ENCODE measurements at places on chromosomes 4 and X.

DNA sequence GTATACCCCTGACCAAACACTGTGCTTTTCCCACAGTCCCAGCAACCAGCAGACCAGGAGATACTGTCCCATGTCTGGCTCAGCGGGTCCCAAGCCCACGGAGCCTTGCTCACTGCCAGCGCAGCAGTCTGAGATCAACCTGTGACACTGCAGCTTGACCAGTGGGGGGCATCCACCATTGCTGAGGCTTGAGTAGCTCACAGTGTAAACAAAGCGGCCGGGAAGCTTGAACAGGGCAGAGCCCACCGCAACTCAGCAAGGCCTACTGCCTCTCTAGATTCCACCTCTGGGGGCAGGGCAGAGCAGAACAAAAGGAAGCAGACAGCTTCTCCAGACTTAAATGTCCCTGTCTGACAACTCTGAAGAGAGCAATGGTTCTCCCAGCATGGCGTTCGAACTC lies 58.1 kb downstream of the SLC10A6 start:
- no peak for DNase-seq

DNA sequence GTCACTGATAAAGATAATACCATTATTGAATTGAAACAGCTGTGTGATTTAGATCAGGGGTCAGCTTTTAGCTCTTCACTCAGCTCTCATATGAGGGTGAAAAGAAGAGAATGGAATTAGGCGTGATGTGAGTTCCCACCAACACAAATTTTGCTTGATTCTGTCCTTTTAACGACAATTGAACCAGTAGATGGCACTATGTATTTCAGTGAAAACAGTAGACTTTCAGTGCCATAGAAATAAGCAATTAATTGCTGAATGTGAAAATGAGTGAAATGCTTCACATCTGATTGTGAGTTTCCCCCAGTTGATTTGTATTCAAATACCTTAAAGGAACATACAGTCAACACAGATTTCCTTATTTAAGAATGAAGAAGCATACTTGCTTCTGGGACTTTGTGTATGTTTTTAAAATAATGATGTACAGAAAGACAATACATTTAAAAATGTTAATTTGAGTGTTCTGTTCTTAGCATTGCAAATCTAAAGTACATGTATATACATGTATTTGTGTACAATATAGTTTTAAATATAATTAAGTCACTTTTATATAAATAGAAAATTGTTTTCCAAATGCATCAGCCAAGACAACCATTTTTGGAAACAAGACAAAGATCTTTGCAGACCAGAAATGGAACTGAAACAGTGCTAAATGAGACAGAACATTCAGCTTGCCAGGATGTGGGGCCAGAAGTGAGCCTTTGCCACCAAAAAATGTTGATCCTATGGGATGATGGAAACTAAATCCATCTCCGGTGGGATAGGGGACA lies 178.8 kb downstream of the SNCA start:
- DNase-seq: peak; percentile 55

- DNase-seq: no peak
These were observed 140.1 kb downstream of the BTC start for GRCh38 chr4:74654230-74654681.

DNA sequence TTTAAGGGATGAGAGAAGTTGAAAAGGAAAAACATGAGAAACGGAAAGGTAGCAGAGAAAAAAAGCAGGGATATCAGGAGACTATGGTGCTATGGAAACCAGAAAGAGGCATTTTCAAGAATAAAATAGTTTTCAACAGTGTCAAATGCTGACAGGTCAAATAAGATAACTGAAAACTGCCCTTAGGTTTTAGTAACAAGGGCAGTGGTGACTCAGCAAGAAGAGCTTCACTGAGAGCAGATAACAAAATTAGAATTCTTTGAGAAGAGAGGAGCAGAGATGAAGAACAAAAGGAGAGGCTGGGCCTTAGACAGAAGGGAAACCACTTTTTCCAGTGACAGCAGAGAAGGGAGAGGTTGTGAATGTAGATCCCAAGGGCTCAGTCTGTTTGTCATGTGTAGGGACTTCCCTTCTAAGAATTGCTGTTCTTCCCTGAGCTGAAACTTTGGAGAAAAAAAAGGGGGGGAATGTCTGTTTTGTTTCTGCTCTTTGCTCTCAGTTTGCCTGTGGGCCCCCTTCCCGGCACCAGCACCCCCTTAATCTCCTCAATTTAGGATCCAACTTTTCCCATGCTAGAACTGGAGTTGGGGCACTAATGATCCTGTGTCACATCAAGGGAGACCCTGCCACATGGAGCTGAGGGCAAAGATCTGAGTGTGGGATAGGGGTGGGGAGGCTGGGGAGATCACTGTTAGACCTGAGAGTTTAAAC lies 26.8 kb upstream of the MAGEA10 start:
- no peak for DNase-seq

- no peak for DNase-seq
These were observed 99.6 kb downstream of the PCDH18 start for GRCh38 chr4:137432446-137433311.

DNA sequence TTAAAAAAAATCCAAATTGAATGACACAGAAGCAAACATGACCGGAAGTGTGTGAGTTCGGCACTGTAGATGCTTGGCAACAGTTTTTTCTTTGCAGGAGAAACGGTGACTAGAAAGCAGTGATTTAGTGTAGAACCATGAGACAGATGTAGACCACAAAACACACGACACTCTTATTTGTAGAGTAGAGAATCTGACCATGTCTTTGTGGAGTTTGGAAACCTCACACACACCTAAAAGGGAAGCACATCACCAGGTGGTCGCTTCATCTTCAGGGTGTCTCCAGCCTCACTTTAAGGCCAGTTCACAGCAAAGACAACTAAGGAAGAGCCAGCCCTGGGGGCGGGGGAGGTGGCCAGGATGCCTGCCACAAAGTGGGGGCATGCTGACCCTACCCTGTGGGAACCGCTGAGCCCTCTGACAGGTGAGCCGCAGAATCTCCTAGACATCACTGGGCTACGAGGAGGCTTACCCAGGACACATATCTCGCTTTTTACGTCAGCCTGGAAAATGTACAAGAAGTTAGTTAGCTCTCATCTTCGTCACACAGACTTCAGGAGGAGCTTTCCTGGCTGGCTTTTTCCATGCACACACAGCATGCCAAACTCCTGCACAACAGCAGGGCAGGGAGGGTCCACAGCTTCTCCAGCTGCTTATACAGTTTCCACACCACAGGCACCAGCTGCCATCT lies 64.4 kb upstream of the PDLIM3 start:
- DNase-seq: no peak

DNA sequence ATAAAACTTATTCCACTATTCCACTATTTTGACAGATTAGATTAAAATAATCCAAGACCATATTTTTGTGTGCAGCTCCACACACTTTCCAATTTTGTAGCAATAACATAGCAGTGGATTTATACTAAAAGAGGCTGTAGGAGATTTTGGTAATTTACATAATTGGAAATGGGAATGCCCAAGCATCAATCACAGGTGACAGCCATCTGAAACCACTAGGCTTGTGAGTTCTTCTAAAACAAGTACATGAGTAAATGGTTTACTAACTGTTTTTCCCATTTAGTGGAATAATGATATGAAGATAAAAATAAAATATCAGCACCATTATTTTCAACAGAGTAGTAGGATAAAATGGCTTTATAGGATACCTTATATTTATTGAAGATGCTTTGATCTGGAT lies 4.4 kb downstream of the ANK2 start:
- no peak for DNase-seq

DNA sequence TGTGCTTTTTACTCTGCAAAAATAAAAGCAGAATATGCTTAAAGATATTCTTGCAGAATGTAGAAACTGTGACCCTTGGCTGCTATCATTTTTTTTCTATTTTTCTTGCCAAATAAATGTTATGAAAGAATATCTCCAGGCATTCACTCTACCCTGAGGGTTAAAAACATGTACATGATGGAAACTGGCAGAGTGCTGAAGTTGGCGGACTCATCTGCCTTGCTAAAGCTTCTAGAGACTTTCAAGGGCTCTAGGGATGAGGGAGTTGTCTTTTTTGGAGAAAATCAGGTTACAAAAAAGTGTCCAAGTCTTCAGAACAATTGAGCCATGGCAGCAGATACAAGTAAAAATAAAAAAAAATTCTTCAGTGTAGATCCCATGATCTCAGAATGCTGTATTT lies 40.5 kb upstream of the NRK start:
- no peak for DNase-seq

GRCh38 chr4:110041735-110042134 lies 129.1 kb downstream of the EGF start:
- DNase-seq: no peak

DNA sequence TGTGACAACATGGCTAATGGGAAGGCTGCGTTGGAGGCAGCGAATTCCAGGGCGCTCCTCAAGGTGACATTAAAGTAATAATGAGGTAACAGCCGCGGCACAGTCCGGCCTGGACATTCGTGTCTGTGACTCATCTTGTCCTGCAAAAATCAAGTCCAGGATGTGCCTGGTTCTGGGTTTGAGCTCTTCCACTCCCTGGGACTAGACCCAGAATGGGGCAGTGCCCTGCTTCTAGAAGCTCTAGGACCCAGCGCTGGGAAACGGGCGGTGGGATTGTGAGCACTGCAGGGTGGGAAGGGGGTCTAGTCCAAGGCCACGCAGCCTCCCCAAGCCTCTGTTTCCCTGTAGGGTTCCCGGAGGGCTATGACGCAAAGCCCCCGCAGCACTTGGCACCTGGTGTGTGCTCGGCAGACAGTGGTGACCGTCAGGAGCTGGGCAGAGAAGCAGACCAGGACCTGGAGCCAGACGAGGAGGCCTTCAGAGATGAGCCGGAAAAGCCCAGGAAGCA lies 34.9 kb downstream of the HMX1 start:
- DNase-seq: no peak

DNA sequence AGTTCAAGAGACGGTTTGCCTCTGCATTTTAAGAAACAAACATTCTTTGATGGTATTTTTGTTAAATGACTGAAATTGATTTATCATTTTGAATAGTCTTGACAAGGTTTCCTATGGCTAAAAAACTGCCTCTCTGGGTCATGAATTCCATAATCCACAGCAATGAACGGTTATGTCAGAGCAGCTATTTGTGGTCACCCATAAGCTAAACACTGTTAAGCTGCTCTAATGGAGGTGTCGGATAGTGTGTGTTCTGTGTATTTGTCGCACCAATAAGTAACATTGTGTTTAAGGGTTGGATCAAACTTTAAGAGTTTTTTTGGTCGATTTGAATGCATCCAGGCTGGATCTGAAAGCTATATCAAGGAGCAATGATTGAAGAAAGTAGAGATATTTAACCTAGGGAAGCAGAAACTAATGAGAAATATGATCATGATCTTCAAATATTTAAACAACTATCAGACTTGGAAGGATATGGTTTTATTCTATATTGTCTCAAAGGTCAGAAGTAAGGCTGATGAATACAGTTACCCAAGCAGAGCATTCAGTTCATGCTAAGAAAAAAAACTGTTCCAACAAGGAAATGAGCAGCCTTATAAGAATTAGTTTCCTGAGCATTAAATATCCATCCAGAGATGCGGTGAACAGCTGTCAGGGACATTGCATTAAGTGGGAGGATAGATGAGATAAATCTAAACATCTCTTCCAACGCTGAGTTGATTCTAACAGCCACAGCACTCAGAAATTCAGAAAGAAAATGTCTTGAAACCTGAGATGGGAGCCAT lies 232.3 kb upstream of the RPS6KA3 start:
- DNase-seq: no peak

DNA sequence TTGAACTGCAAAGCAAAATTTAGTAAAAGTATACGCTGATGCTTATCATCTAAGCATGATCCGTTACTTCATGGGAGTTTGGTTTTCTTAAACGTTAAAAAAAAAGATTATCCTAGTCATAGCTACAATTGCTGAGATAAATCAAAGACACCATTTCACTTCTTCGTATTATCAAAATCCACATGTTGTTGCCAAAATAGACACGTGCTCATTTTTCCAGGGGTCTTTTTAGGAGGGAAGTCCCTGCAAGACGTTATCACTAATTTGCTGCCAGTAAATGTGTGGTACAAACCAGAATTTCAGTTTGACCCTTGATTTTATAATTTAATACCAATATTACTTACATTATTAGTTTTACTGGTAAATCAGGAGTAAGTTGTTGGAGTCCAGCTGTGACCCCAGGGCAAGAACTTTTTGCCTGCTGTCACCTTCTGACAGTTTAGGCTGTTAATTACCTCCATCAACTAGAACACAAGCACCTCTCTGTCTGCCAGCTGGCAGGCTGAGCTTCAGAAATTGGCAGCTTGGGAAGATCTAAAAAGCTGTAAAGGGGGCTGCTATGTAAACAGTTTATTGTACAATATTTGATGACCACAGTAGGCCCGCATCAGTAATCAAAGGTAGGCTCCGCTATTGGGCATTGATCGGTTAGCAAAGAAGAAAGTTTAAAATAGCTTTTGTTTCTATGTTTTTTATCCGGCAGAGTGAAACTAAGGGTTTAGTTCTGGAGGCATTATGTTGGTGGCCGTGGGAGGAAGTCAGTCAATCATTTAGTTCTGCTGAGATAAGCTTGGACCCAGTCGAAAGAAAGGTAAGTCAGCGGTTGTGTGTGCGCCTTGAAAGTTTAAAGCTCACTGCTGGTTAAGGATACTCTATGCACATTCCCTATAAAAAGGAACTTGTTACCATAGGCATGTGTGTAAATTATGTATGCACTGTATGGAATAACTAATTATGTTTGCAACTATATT lies 196.4 kb downstream of the FBXO8 start:
- DNase-seq: no peak

DNA sequence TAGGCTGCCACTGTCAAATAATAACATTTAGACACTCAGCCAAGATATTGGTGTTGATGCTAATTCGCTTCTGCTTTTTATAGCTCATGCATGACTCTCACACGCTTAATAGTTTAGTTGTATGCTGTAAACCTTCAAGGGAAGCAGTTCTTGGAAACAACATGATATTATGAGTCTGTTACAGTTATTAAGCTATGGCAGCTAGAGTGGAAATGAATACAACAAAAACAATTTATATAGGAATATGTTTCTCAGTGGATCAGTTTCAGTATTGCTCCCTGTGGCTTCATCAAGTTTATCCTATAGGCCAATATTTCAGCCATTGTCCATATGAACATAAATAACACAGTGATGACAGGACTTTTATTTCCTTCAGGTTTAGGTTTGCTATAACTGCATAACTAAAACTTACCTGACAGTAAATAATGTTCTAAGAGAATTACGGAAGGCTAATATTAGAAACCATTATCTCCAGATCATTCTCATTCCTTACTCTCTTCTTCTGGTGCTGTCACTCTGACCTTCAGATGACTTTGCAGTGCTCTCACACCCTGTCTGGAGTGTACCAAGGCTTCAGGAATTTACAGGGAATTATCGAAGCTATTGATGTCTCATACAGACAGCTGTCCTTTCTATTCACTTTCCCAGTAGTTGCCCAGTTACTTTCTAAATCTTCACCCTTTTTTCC lies 555.0 kb downstream of the ANKRD50 start:
- no peak for DNase-seq

- no peak for DNase-seq
These were observed 10.7 kb upstream of the LRBA start for GRCh38 chr4:151025759-151026158.

DNA sequence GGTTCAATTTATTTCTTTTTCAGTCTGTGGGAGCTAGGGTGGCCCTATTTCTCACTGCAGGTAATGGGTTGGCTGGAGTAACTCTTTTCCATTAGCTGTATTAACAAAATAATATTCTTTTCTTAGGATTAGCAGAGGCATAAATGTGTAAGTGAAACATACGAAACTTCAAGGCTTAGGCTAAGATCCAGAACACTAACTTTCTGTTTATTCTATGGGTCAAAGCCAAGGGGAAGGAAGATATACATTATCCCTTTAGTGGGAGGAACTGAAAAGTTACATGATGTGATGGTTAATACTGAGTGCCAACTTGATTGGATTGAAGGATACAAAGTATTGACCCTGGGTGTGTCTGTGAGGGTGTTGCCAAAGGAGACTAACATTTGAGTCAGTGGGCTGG lies 66.4 kb downstream of the DCAF8L2 start:
- DNase-seq: no peak

All from inflammatory macrophage treated with lipopolysaccharide for 1 hour (primary cell).